ENCODE measurements at places on chromosomes 16 and 17.

- peak; percentile 97 for DNase-seq
These were observed 8.4 kb downstream of the SLC16A5 start for GRCh38 chr17:75096082-75096625.

- DNase-seq = no peak
These were observed 217.8 kb upstream of the SOX9 start for GRCh38 chr17:71902894-71903506.

DNA sequence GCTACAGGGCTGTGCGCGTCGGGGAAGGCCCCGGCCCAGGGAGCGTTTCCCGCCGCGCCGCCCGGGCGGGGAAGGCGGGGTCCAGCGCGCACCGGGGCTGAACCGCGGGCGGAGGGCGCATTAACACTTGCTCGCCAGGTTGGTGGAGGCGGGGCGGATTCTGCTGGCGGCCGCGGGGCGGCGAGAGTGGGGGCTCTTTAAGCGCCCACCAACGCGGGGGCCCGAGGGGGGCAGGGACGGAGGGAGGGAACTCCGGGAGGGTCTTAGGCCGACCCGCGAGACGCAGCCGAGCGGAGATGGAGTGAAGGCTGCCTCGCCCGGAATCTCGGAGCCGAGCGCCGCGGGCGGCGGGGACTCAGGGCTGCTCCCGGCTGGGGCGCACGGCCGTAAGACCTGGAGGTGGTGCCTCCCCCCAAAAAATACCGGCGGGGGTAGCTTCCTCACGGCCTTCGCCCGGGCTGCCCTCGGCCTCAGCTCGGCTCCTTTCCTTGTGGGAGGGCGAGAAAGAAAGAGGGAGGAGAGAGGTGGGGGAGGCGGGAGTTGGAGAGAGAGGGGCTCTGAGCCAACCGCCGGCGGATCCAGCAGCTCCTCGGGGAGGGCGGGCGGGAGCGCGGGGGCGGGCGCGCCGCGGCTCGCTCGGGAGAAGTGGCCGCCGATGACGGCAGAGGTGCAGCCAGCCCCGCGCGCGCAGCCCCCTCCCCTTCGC, 415 bp upstream of the FOXF1 start:
- no peak for DNase-seq

GRCh38 chr16:24117680-24118079, 138.5 kb upstream of the CACNG3 start:
- DNase-seq = no peak

DNA sequence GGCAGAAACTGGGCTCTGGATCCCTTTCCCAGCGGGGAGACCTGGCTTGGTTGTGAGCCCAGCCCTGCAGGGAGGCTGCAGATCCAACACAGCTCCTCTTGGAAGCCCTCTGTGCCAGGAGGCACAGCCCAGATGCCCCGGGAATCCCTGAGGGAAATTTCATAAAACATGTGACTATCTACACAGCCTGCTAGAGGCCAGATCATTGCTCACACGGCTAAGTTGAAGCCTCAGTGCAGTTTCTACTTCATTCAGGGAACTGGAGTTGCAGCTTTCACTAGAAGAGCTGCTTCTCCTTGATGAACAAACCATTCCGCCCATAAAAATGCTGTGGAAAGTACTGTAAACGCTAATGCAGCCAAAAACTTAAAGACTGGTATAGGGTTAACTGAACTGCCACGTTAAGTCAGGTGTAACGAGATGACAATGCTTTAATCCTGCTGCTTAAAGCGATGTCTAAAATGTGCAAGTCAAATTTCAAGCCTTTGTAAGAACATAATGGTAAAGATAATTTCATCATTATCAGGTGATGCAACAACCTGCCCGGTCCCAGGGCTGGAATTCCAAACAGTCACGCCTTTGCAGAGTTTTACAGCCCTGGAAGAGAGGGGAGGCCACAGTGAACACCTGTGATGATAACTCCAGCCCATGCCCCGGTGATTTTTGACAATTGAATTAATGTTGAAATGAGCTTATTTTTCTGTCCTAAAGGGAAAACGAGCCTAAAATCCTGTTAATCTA, 172.5 kb downstream of the ZFHX3 start:
- DNase-seq = peak; percentile 83

All from SW480 (cell line).